ENCODE measurements at places on chromosomes 2 and 18.

GRCh38 chr2:100206731-100207255, 64.4 kb upstream of the AFF3 start:
- no peak for DNase-seq

DNA sequence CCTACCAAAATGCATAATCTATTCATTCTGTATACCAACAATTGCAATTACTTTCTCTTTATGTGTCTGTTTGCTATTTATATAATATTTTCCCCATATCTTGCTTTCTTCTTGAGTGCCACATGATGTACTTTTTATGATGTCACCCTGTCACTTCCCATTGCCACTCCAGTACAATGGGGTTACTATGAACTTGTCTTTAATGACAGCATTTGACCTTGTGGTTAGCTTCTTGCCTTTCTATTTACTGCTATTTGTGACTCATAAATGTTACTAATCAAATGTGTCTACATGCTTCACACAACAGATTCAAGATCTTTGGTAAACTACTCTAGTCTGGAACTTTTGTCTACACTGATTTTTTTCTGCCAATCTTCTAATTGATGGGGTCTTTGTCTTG, 486.3 kb downstream of the NR4A2 start:
- no peak for DNase-seq

- DNase-seq, result no peak
These were observed 42.6 kb upstream of the EDAR start for GRCh38 chr2:109031476-109032228.

GRCh38 chr2:47056374-47056773, 98.7 kb downstream of the STPG4 start:
- DNase-seq, result no peak

GRCh38 chr2:144832048-144832447, 312.1 kb upstream of the ZEB2 start:
- no peak for DNase-seq
